ENCODE measurements at places on chromosomes 5 and 9.

DNA sequence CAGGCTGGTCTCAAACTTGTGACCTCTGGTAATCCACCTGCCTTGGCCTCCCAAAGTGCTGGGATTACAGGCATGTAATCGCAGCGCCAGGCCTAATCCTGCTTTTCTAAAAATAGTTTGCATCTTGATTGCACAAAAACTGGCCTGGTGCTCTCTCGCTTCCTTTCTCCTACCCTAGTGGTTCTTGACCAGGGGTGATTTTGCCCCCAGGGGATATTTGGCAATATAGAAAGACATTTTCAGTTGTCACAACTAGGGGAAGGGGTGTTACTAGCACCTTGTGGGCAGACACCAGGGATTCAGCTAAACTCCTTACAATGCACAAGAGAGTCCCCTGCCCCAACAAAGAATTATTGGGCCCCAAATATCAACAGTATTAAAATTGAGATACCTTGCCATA lies 139.8 kb downstream of the DROSHA start:
- no peak for DNase-seq

GRCh38 chr5:147303251-147303650 lies 68.4 kb downstream of the STK32A start:
- DNase-seq, result no peak

DNA sequence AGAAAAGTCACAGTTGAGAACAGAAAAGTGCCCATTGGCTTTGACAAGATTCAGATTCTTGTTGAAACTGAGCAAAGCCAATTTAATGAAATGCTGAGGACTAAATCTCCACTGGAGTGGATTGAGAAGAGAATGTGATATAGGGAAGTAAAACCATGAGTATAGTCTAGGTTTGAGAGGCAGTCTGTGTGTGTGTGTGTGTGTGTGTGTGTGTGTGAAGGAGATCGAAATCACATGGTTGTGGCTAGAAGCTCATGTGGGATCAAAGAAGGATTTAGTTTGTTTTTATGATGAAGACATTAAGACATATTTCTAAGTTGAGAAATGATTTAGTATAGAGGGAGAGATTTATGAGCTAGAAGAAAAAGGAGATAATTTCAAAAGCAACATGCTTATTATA lies 275.7 kb upstream of the DAB2 start:
- DNase-seq, result no peak

- no peak for DNase-seq
Measured at GRCh38 chr5:68771732-68772131, 322.1 kb upstream of the SLC30A5 start.

GRCh38 chr9:126836216-126836615 lies 24.2 kb upstream of the ZBTB34 start:
- no peak for DNase-seq

DNA sequence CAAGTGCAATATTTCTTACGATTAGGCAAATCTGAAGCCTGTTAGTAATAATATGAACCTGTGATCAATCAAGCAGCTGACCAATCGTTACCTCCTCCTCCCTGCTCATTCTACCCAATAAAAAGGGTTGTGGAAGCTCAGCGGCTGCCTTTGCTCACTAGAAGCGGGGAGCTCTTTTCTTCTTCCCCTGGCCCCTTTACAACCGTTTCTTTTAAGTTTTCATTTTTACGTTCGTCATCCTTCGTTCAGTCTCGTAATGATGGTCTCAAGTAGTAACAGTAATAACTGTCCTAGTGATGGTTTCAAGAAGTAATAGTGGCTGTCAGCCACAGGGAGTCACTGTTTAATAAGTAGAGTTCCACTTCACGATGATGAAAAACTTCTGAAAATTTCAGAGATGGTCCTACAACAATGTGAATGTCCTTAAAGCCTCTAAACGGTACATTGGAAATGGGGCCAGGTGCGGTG lies 6.2 kb downstream of the UGT3A2 start:
- no peak for DNase-seq

- DNase-seq, result no peak
Measured at GRCh38 chr9:115606838-115607237, 488.9 kb upstream of the TNC start.

GRCh38 chr9:19122490-19123042 lies 4.7 kb downstream of the PLIN2 start:
- no peak for DNase-seq

DNA sequence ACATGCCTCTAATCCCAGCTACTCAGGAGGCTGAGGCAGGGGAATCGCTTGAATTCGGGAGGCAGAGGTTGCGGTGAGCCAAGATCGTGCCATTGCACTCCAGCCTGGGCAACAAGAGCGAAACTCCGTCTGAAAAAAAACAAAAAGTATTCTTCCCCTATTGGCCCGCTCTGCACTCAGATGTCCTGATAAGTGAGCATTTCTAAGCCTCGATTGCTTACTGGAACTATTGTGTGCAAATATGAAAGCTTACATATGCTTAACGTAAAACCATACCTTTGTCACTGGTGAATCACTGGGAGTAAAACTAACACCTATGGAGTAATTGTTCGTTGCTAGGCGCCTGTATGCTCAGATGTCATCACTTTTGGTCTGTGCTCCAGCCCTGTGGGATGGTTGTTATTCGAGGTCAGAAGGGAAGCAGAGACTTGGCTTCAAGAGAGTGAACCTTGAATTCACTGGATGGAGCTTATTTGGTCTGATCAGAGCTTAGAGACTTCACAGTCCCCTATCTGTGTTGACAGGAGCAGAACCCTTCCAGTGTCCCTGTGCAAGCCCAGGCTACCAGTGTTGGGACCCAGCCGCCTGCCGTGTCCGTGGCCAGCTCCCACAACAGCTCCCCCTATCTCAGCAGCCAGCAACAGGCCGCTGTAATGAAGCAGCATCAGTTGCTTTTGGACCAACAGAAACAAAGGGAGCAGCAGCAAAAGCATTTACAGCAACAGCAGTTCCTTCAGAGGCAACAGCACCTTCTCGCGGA lies 25.3 kb upstream of the LTC4S start:
- DNase-seq, result no peak

DNA sequence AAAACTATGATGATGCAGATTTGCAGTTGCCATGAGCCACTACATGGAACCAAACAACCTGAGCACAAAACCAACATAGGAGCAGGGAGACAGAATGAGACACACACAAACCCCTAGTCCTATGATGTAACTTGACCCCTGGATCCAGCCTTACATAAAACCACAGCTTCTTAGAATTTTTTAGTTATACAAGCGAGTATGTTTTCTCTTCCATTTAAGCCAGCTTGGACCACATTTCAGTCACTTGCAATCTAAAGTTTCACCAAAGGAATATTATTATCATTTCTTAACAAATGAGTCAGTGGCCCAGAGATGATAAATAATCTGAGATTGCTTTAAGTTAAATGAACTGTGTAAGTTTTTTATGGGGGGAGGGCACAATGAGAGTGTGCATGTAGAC lies 6.8 kb downstream of the SPOCK1 start:
- peak; percentile 84 for DNase-seq

GRCh38 chr9:128556926-128557634 lies 4.7 kb downstream of the SPTAN1 start:
- DNase-seq, result no peak

GRCh38 chr9:121399883-121400607 lies 30.0 kb upstream of the STOM start:
- peak; percentile 37 for DNase-seq

GRCh38 chr5:26003966-26004365 lies 1034.4 kb downstream of the CDH9 start:
- no peak for DNase-seq

DNA sequence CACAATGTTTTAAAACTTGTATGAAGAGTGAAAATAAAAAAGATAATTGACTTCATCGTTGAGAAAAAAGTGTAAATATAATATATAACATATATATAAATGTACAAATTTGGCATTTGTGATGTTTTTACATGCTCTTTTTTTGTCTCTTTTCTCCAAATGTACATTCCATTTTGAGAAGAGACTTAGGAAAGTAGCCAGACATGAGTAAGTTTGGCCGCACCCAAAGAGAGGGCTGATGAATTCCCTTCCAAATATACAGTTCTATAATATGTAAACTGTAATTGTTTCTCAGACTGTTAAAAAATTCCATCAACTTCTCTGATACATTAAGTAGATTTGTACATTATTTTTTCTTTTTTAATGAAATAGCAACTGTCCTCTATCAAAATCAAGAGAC lies 193.2 kb upstream of the MAP3K1 start:
- no peak for DNase-seq

- no peak for DNase-seq
Measured at GRCh38 chr5:74030371-74030770, 404.4 kb downstream of the ARHGEF28 start.

DNA sequence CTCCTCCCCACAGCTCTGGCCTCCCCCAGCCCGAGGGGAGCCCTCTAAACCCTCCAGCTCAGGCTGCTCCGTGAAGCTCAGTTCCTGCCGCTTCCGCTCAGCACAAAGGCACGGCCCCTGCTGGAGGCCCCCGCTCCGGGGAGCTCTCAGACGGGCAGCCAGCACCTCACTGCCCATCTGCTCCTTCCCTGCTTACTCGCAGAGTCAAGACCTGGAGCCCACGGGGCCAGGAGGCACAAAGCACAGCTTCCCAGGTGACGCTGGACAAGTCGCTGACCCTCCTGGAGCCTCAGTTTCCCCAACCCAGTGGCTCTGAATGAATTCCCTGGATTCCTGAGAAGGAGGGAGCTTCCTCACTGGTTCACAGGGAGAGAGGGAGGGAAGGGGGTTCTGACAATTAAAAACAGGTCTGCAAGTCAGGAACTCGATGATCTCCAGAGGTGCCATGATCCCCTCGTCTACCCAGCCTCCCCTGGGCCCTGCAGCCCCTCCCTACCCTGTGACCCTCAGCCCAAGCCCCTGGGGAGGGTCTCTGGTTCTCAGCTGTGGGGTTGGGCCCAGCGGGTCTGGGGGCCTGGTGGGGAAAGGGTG lies 36.2 kb downstream of the VAV2 start:
- no peak for DNase-seq

DNA sequence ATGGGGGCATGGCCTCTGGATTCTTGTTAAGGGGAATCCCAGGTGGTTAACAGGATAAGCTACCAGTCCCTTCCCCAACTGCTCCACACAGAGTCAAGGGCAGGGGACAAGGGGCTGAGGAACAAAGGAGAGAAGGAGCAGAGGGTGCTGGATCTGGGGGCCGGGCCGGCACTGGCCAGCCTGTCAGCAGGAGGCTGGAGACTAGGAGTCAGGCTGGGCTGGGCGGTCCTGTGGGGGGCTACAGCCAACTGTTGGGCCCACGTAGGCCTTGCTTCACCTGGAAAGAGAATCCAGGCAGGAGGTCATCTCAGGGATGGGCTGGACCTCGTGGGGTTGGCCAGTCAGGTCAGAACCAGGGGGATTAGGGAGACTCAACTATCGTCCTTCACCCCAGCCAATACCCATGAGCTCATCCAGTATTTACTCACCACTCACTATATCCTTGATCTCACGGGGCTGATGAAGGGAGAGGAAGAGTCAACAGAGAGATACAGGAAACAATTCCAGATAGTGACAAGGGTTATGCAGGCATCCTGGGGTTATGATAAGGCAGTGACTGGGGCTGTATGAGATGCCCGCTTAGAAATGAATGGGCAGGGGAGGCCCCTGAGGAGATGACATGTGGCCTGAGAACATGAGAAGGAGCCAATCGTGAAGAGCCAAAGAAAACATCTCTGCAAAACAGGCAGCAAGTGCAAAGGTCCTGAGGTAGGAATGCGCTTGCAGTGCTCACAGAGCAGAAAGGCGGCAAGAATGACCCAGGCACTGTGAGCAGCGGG lies 47.9 kb upstream of the SLC25A51 start:
- DNase-seq, result no peak

DNA sequence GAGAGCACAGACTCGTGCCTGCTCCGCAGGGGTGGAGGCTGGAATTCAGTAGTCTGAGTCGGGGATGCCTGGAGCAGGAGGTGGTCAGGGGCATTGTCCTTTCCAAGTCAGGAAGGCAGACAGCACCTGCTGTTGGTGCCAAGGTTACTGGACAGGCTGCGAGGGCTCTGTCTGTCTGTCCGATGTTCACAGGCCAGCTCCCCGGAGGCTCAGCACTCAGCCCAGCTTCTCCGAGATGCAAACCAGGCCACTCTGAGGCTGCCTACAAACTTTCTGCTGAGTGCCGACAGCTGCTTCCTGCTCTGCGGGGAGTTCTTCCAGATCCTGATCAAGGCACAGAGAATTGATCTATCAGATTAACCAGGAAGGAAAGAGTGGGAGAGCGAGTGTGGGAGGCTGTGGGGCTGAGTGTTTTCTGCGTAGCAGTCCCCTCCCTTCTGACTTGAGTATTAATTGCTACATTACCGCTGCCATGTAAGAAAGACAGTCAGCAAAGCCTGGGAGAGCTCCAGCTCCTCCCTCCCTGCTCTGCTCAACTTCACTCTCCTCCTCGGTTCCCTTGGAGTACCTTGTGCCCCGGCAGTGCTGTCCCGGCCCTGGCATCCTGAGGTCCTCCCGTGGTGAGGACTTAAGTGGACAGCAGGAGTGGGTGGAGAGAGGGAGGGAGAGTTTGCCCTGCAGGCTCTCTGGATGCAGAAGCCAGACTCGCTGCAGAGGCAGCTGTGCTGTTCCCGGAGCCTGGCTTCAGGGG lies 36.0 kb downstream of the KCNMB1 start:
- DNase-seq, result no peak

GRCh38 chr5:74951865-74952264 lies 85.7 kb upstream of the FAM169A start:
- DNase-seq, result no peak

DNA sequence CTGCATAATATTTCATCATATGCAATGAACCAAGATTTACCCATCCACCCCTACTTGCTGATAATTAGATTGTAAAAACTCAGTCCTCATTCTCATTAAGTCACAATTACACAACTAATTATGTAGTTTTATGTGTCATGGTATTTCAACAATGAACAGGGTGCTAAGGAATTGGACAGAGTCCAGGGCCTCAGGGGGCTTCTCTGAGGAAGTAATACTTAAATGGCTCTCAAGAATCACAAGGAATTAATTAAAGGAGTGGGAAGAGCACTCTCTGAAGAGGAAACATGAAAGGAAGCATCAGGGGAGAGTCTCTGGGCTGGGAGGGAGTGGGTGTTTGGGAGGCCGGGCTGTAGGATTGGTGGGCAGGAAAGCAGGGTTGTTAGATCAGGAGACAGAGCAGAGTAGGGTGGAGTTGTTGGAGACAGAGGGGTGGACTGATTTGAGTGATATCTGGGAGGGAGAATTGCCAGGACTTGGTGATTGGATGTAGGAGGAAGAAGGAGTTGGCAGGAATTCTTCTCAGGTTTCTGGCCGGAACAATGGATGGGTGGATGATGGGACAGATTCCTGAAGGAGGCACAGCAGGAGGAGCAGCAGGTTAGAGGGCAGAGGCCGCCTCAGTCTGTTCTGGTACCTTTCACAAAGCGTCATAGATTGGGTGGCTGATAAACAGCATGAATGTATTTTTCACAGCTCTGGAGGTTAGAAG lies 23.0 kb upstream of the NSG2 start:
- DNase-seq, result no peak

GRCh38 chr5:76838481-76839261 lies 11.1 kb upstream of the S100Z start:
- no peak for DNase-seq

GRCh38 chr5:141747152-141748141 lies 65.4 kb upstream of the ARAP3 start:
- no peak for DNase-seq

- no peak for DNase-seq
Measured at GRCh38 chr5:61802456-61802855, 470.4 kb downstream of the ZSWIM6 start.

GRCh38 chr5:105877592-105877991 lies 1793.1 kb downstream of the EFNA5 start:
- no peak for DNase-seq

All from AG04449 (cell line).